ENCODE measurements at places on chromosomes 5 and 9.

DNA sequence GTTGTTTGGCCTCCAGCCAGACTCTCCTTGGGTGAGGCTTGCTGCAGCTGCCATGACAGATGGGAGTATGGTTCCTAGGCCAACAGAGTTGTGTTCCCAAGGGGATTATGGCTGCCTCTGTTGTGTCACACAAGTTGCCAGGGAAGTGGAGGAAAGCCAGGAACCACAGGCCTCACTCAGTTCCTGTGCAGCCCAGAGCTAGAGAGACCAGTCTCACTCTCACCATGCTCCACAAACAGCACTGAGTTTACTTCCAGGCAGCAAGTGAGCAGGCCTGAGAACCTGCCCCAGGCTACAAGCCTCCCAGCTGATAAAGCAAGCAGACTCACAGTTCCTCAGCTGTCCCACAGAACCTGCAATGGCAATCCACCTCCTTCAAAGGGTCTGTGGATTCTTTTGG lies 273.6 kb upstream of the TAS2R1 start:
- DNase-seq: no peak

DNA sequence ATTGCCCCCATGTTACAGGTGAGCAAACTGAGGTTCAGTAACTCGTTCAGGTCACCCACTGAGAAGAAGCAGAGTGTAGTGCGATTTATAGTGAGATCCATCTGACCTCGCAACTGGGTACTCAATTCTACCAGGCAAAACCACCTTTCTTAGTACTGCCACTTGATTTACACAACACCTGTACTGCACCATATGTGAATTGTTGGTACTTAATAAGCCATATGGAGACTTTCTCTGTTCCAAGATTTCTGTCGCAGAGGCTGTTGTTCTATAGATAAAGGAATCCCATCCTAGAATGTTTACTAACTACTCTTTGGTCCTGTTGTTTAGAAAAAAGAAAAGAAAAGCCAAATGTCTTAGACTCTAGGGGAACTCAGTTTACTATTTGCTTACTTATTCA lies 287.5 kb downstream of the KCTD16 start:
- no peak for DNase-seq

DNA sequence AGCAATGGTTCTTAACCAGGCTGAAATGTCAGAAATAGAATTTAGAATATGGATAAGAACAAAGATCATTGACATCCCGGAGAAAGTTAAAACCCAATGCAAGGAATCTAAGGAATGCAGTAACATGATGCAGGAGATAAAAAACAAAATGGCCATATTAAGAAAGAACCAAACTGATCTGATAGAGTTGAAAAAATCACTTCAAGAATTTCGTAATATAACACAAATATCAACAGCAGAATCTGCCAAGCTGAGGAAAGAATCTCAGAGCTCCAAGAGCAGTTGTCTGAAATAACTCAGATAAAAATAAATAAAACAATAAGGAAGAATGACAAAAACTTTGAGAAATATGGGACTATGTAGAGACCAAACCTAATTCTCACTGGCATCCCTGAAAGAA lies 37.8 kb upstream of the TAS2R1 start:
- no peak for DNase-seq

DNA sequence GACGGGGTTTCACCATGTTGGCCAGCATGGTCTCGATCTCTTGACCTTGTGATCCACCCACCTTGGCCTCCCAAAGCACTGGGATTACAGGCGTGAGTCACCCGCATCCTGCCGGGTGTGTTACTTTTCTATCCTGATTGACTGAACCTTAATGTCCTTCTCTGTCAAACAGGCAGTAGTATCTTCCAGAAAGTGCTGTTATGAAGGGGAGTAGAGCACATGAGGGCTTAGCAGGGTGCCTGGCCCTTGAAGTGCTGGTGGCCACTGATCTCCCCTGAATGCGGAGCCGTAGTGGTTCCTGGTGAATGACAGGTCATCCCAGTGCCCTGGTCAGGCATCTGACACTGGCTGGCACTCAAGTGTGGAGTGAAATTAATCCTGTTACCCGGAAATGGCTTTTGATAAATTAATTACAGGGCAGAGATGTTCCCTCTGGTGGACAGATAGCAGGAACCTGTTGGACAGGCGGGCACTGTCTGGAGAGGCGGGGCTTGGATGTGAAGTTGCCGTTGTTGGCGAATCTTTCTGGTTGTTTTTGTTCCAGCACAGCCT lies 28.4 kb downstream of the PRRC2B start:
- no peak for DNase-seq

GRCh38 chr5:80905405-80905804 lies 54.8 kb upstream of the RASGRF2 start:
- DNase-seq: no peak

DNA sequence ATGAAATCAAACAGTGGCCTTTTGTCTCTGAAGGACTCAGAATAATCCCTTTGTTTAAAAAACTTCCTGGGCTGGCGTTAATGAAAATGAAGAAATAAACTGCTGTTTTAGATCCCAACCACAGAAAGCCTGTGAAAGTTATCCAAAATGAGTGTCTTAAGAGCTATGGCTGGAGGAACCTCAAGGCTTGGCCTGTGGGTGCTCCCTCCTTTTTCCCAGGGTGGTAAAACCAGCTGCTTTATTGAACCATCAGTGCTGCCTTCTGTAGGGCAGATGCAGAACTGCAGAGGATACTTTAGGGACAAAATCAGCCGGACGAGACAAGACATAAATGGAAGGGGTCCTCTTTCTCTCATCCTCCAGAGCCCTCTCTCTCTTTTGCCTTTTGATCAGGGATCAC lies 100.9 kb downstream of the SMARCA2 start:
- DNase-seq: no peak

DNA sequence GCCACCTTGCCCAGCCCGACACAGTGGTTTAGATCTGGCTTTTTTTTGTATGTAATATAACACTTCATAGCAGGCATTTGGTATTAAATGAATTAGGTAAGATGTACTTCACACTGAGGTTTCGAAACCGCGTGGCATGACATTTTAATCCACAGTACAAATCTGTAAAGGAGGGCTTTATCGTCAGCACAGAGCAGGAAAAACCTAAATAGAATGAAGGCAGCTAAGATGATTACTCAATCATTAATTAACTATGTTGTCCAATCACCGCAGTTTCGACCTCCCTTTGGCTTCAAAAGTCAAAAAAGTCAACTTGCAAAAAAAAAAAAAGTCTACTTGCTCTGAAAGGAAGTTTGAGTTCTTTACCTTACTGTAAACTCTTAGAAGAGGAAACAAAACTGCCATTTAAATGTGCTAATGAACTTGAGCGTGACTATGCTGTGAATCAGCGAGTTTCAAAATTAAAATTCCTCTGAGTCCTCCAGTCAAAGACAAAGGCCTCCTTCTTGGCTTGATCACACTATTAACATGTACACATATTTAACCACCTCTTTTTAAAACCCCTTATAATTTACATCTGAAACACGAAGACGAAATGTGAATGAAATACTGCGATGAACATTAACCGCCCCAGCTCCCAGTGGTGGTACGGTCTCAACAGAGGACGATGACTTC lies 698 bp upstream of the SEC24A start:
- DNase-seq: peak; percentile 48

All from CD4-positive, alpha-beta T cell treated with Interleukin-2 at 100 ng/mL for 4 hours (primary cell).